Brain pericyte (primary cell): ENCODE measurements at places on chromosomes 16 and 17.

- no peak for DNase-seq
These were observed 26.9 kb downstream of the AP1G1 start for GRCh38 chr16:71781741-71782140.

DNA sequence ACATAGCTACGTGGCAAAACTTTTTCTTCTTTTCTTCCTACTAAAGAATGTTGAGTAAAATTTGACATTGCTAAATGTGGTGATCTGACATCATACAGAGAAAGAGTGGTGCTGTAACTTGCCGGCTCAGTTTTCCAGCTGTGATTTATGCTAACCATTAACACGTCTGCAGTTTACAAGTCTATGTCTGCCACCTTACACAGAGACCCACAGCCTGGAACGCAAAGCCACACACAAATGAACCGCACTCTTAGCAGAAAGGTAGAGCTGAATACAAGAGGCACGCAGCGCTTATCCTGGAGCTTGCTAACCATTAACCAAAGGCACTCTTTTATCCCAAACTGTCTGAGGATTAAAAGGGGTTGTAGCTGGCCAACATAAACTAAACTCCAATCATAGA lies 31.9 kb downstream of the CACNG1 start:
- no peak for DNase-seq

DNA sequence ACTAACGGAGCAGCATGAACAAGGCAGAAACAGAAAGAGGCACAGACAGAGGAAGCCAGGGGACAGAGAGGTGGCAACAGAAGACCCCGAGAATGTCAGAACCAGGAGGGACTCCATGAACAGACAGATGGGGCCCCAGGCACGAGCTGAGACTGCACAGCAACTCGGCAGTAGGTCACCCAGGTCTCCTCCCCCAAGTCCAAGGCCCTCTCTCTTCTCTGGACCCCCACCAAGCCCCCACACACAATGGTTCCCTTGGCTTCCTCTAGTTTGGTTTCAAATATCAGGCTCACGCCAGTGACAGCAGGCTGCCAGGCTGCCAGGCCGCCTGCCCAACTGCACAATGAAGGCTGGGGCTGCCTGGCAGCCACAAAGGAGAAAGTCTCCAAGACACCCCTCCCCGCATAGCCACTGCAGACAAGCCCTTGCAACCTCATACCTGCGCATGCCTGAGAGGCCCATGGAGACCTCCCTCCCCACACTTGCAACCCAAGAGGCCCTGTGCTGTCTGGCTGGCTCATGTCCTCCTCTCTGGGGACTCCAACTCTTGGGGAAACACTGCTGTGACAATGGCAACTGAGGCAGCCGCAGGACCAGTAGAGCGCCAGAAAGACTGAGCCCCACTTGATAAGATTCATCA lies 54.8 kb downstream of the PIMREG start:
- no peak for DNase-seq

GRCh38 chr16:84607694-84608093 lies 10.2 kb downstream of the COTL1 start:
- no peak for DNase-seq

- DNase-seq: no peak
These were observed 77.1 kb downstream of the WWP2 start for GRCh38 chr16:69839240-69839688.

DNA sequence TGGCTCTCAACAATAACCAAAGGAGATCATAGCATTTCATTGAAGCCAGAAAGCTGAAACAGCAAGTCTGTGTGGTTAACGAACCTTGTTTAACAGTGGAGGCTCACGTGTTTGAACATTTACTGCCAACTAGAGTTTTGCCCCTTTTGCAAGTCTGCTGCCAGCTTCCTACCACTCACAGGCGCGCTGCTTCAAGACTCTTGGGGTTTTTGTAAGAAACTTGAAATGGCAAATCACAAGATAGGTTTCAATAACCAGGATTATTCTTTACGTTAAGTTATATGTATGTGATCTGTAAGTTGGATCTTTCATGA lies 1.2 kb downstream of the SNTB2 start:
- DNase-seq: no peak

- DNase-seq: no peak
These were observed 268.1 kb downstream of the SOX9 start for GRCh38 chr17:72388765-72389473.

DNA sequence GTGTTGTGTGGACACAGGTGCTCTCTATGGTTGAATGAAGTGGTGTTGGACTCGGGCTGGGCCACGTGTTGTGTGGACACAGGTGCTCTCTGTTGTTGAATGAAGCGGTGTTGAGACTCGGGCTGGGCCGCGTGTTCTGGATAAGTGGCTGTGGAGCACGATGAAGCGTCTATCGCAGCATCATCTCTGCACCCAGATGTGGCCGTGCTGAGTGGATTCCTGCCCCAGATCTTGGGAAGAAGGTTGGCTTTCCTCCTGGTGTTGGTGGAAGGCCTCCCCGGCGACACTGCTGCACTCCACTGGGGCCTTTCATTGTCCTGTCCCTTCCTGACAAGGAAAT lies 69.1 kb downstream of the RPTOR start:
- no peak for DNase-seq

DNA sequence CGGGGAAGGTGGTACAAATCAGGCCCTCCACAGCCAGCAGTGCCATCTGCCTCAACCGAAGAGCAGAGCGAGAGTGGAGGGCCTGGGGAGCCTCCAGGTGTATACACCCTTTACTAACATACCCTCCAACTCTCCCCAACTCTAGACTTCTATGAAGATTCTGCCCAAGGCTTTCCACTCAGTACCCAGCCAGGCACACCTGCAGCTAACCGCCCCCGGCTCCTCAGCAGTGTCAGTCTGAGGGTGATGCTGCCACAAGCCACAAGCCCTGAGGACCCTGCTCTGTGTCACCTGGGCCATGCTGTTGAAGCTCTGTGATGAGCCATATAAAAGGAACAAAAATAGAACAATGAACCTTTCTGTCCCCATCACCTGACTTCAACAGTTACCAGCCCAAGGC lies 3.8 kb downstream of the CENPV start:
- no peak for DNase-seq

GRCh38 chr16:3027983-3028715 lies 4.3 kb downstream of the THOC6 start:
- no peak for DNase-seq

DNA sequence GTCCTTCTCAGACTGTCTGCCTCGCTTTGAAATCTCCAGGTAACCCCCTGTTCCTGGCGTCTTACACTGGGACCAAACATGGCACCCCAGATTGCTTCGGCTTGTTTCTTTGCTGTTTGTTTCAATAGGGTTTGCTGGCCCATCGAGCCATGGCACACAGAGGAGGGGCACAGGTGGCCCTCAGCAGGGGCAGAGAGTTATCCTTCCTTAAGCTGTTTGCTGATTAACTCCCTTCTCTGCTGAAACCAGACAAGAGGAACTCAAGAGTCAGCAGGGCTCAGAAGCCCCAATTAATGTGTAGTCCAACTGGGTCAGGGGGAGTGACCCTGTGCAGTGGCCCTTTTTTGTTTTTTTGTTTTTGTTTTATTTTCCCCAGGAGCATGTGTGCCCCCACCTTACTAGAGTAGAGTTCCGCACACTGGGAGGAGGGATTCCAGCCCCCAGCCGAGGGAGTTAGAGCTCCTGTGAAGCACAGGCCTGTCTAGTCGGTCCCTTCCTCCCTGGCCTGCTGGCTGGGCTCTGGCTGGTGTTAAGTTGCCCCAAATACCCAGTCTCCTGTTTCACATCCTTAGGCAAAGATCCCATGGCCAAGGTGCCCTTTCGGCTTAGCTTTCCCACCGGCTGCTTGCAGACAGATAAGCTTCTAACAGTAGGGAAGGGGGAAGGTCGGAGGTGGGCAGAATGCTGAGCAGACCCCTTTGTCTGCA lies 39.3 kb downstream of the YPEL2 start:
- no peak for DNase-seq

DNA sequence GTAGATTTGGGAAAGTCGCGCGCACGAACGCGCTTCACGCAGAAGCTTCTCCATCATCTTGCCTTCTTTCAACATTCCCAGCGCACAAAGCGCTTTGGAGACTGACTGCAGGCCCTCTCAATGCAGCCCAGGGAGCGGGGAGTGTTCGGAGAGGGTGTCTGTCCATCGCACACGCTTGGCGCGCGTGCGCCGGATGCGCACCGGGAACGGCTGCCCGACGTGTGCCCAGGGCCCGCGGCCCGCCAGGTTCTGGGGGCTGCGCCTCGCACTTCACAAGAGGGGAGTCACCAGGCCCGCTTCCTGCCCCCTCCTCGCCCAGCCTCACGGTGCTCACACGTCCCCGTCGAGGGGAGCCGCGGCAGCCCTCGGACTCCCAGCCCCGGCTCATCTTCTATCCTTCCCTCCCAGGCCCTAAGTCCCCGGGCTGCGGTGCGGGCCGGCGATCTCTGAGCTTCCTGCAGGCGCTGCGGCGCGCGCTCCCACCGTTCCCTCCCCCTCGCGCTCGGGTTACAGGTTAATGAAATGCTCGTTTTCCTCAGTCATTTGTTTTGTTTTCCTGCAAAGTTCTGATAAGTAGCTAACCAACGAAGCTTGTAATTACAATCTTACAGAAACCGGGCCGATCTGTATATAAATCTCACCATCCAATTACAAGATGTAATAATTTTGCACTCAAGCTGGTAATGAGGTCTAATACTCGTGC lies 2.8 kb upstream of the IRX3 start:
- DNase-seq: no peak

- DNase-seq: no peak
These were observed 30.0 kb downstream of the TBC1D16 start for GRCh38 chr17:80005360-80006338.

- no peak for DNase-seq
These were observed 34.9 kb upstream of the CACNG4 start for GRCh38 chr17:66929591-66929990.

- DNase-seq: no peak
These were observed 336.5 kb upstream of the CDH5 start for GRCh38 chr16:66030036-66030435.

DNA sequence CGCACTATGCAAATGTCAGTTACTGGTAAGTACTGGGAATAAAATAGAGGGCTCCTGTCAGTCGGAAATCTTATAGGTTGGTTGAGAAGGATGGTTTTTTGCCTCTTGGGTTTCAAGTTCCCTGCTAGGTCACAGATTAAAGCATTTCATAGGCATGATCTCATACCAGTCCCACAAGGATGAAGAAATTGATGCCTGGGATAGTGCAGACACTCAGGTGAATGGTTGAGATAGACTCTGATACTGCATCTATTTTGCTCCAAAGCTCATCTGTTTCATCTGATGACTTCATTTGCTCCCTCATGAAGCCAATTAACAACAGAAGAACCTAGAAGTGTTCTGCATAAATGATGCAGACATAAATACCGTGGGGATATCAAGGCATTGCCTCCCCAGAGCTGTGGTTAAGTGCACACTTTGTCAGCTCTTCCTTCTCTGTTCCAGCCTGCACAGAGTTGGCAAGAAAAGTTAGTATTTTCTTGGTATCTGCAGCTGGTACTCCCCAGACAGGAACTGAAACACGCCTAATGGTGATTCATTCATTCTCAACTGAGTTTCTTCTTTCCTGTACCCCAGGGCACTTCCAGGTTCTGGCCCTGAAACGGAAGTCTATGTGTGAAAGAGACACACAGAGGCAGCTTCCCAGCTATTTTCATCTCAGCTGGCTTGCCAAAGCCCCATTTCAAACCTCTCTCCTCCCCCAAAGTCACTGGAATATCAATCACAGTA lies 418.3 kb upstream of the SALL1 start:
- DNase-seq: no peak

GRCh38 chr16:50928065-50928464 lies 186.2 kb downstream of the CYLD start:
- no peak for DNase-seq
